ENCODE measurements at places on chromosomes 6 and 20.

- DNase-seq = no peak
Observed at GRCh38 chr20:59771506-59772372, 161.7 kb downstream of the SYCP2 start.

DNA sequence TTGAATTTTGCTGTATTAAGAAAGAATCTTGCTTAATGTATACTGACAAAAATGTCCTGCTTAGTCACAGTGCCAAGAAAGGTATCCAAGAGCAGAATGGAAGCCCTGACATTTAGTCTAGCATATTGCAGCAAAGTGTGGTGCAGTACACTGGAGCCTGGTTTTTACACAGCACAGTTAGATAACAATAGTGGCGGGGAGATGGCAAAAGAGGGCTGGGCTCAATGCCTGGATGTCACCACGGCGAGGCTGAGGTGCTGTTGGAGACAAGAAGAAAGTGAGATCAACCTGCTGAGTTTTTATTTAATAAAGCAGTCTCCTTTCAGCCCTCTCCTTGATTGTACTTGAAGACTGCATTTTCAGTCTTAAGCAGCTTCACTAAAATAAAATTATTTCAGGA, 426.0 kb downstream of the LMBRD1 start:
- no peak for DNase-seq

- DNase-seq = no peak
Observed at GRCh38 chr6:150877928-150878327, 12.4 kb downstream of the MTHFD1L start.

GRCh38 chr20:37276494-37277252, 12.8 kb upstream of the MANBAL start:
- DNase-seq = peak; percentile 61

DNA sequence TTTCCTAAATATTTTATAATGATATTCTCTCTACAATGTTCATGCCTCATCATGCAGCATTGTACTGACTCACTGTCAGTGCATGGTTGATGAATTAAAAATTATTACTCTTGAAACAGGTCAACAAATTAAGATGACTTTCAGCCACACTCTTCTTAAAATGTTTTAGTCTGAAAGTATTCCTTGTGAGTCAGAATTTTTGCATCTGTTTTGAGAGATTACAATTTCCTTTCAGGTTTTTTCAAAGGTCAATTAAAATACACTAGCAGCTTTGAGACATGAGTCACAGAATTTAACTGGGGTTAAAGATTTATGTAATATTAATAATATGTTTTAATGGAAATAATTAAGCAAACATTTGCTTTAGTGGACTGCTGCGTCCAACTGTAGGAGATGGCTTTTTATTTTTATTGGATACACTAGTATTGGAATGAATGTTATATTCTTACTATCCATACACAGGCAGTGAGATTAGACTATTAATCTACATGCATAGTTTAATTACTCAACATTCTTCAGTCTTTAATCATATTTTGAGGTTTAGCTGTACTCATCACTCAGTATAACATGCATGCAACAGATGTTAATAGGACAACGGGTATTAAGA, 9.7 kb downstream of the COL12A1 start:
- DNase-seq = peak; percentile 88

GRCh38 chr6:110232450-110232849, 52.2 kb downstream of the CDC40 start:
- peak; percentile 32 for DNase-seq

DNA sequence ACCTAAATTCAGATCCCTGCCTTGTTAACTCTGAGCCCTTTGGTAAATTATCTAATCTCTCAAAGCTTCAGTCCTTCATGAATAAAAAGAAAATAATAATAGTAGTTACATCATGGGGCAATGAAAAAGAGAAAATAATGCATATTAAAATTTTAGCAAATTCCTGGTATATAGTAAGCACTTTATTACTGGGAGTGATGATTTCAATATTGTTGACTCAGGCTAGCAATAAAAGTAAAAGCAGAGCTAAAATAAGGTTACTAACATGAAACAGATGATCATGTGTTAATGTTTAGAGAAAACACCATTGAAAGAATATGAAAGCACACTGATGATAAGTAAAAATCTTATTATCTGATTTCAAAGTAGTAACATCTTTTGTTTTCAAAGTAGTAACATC, 13.6 kb downstream of the GINS1 start:
- DNase-seq = no peak

DNA sequence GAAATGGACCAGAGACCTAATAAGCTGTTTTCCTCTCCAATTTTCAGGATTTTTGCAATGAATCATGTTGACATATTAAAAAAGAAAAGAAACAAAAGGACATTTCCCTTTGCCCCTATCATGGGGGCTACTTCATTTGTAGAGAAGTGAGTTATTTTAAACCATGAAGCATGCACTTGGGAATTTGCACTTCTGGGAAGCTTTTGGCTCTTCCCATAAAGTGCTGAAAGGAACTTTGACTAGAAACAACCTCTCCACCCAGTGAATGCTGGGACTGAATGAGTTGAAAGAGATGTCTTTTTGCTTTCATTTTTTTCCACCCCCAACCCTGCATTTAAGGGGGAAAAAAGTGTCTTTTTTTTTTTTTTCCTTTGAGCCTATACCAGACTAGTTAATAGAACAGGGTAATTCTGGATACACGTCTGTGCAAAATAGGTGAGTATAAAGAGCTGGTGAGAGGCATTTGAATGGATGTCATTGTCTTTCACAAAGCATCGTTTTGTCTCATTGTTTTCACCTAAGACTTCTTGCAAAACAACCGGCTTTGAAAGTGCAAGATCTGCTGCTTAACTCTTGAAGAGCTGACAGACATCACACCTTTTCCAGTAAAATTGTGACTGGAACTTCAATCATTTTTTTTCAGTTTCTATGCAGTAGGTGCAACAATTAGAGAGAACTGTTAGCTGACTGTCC, 138.7 kb upstream of the BACH2 start:
- no peak for DNase-seq

DNA sequence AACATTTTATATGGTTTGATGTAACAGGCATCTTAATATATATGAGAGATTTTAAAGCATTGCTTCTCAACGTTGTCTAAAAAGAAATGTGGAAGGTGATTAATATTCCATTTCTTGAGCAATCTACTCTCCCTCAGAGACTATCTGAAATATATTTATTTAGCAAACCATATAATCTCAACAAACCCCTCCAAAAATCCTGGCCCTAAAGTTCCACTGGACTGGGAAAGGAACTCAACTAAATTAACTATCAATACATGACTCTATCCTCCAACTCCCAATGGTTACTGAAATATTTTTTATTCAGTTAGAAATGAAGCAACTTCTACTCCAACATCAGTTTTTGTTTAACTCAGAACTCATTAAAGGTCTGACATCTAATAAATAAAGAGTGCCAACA, 6.3 kb downstream of the TASP1 start:
- DNase-seq = no peak

GRCh38 chr20:34997131-34997561, 41.5 kb downstream of the MYH7B start:
- no peak for DNase-seq

DNA sequence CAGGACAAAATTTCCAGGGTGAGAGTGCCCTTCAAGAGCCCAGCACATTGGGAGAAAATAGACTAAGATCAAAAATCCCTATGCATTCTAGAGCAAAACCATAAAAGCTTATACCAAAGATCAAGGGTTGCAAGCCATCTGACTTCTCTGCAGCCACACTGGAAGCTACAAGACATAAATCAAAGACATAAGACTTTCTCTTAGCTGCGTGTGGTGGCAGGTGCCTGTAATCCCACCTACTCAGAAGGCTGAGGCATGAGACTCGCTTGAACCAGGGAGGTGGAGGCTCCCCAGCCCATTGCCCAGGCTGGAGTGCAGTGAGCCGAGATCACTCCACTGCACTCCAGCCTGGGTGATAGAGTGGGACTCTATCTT, 91.9 kb upstream of the NXT1 start:
- no peak for DNase-seq

DNA sequence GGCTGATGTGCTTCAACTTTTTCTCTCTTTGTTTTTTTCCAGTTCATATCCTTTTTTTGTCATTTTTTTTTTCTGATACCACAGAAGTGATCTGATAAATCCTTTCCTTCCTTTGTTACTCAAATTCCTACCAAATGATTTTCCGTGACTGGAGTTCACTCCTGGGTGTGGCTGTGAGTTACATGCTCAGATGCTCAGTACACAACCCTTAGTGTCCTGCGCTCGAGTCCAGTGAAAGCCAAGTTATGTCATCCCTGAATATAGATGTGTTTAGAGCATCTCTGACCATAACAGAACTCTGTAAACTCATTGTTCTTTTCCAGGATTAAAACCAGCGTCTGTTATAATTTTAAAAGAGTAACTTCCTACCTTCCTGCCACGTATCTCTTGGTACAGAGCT, 147.2 kb upstream of the AKAP12 start:
- DNase-seq = no peak

GRCh38 chr20:19308146-19308545, 95.7 kb downstream of the SLC24A3 start:
- no peak for DNase-seq

GRCh38 chr20:49636447-49636846, 68.5 kb upstream of the PTGIS start:
- DNase-seq = no peak

DNA sequence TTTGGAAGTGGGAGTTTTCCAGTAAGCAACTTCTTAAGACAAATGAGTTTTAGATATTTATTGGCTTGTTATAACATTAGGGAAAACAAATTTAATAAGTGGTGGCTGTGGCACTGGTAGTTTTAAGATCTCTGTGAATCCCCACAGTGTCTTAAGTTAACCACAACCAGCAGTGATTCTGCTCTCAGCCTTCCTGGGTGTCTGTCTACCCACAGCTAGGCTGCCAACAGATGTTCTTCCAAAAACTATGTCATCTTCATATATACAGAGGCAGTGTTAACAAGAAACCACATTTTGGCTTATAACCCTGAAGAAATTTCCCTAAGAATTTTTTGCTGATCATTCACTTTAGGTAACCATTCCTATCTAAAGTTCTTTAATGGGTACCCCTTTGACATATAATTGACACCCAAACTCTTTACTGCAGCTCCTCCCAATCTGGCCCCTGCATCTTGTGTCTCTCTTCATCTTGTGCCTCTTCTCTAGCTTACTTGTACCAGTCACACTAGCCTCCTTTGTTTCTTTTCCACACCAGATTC, 52.7 kb downstream of the TOP1 start:
- no peak for DNase-seq

GRCh38 chr20:41654884-41655283, 36.7 kb upstream of the CHD6 start:
- peak; percentile 41 for DNase-seq

DNA sequence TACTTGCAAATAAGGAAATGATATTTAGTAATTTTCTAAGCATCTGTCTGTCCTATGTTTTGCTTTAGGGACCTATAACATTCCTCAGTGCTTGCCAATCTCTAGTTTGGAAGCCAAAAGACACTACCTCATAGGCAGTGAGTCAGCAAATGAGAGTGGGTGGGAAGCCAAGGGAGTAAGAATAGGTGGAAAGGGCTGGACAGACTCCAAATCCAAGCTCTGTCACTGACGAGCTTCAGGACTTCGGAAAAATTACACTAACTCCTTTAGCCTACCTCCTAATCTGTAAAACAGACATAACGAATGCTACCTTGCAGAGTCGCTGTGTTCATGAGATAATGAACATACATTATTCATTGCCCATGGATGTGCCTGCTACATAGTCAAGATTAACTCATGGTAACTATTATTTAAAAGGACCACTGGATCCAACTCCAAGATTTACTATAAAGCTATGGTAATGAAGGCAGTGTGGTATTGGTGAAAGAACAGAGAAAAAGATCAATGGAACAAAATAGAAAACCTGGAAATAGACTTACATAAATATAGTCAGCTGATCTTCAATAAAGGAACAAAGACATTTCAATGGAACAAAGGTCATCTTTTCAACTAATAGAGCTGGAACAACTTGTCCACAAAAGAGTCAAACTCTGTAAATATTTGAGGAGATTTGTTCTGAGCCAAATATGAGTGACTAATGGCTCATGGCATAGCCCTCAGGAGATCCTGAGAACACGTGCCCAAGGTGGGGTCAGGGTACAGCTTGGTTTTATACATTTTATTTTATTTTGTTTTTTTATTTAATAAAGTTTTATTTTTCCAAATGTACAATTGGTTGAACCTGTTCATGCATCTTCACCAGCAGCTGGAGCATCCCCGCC, 64.1 kb downstream of the FAM50B start:
- peak; percentile 99 for DNase-seq

- no peak for DNase-seq
Observed at GRCh38 chr6:168239044-168239773, 80.4 kb downstream of the DACT2 start.

DNA sequence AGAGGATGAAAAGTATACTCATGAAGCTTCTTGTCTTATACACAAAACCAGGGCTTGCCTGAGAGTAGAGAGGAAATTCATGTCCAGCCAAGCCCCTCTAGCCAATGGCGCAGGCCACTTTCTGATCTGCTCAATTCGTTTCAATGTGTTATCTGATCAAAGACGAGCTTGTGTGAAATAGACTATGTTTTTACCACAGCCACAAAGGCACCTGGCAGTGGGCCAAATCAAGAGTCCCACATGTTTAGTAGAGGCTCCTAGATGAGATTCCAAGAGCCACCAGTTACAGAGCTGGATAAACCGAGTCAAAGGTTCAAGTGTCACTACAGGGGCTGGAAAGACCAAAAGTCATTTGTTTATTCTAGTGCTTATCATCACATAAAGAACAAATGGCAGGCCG, 34.9 kb downstream of the GPLD1 start:
- DNase-seq = no peak

DNA sequence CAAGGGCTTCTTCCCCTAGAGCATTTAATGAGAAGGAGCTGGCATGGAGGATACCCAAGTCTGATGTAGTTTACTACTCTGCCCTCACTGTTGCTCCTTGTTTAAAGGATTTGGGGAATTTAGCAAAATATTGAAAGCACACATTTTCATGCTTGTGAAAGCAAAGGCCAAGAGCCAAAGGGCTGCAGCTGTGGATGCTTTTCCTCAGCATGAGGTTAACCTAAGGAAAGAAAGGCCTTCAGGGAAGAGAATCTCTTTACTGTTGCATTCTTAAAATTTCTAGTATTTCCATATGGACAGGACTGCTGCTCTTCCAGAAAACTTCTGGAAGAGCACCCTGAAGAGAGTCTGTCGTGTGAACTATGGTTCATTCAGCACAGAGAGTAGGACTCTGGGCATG, 45.9 kb upstream of the SASH1 start:
- no peak for DNase-seq

GRCh38 chr6:134520181-134521115, 202.5 kb upstream of the SGK1 start:
- no peak for DNase-seq

GRCh38 chr6:21447987-21448386, 145.6 kb upstream of the SOX4 start:
- DNase-seq = no peak

- DNase-seq = no peak
Observed at GRCh38 chr6:158548418-158549161, 11.3 kb upstream of the TMEM181 start.

DNA sequence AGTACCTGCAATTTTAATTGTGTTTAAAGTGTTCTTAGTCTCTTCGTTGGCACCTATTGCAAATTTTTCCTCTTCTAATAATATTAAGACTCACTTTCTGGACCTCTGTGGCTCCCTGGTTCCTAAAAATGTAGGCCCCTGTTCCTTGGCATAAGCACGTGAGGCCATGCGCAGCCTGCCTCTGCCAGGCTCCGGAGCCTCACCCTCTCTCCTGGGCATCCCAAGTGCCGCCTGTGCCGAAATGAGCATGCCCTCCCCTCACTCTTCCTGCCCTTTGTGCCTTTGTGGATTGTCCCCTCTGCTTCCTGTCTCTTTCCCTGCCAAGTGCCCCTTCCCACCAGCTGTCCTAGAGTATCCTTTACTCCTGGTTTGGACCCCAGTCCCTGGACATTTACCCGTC, 246.1 kb downstream of the TMEM242 start:
- no peak for DNase-seq

GRCh38 chr6:5705252-5705651, 301.5 kb downstream of the NRN1 start:
- no peak for DNase-seq
